GM12891 (cell line): ENCODE measurements at places on chromosomes 5 and 9.

GRCh38 chr5:114416254-114416653, 54.4 kb downstream of the KCNN2 start:
- DNase-seq = no peak

DNA sequence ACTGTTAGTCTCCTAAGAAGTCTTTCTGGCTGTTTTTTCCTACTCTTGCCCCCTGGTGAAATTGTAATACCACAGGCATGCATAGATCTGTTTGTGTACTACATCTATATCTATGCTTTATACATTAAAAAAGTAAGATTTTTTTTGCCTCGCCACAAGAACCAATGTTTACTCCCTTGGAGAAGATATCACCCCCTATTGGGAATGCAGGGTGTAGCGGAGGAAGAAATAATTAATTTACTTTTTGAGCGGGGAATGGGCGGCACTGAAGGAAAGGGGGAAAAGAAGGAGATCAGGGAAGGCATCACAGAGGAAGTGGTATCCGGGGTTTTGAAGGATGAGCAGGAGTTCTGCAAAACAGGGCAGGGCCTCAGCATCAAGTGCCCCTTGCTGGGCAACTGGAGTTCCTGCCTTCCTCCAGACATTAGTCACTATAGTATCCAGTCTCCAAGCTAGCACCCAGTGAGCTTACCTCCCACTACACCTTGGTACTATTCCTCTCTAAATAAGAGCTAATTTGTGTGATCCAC, 134.9 kb downstream of the GABBR2 start:
- no peak for DNase-seq

DNA sequence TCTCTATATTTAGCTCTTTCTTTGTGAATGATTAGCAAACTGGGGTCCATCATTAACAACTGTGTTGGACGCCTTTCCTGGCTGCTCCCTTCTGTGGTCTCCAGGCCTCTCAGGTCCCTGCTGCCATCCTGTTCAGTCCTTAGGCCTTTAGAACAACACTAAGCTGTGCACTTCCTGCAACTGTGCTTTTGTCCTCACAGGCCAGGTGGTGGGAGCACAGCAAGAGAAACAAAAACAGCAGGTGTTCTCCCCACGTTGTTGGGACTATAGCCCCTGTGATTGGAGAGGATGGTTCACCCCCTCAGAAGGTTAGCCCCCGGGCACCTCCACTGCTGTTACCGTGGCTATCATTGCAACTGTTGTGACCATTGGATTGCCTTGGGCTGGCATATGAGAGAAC, 41.7 kb upstream of the CLINT1 start:
- DNase-seq = no peak

- no peak for DNase-seq
Measured at GRCh38 chr5:112787261-112787660, 49.6 kb downstream of the APC start.

GRCh38 chr5:81853030-81853357, 102.1 kb upstream of the SSBP2 start:
- no peak for DNase-seq

- no peak for DNase-seq
Measured at GRCh38 chr5:117805058-117805457, 1183.3 kb downstream of the DTWD2 start.

DNA sequence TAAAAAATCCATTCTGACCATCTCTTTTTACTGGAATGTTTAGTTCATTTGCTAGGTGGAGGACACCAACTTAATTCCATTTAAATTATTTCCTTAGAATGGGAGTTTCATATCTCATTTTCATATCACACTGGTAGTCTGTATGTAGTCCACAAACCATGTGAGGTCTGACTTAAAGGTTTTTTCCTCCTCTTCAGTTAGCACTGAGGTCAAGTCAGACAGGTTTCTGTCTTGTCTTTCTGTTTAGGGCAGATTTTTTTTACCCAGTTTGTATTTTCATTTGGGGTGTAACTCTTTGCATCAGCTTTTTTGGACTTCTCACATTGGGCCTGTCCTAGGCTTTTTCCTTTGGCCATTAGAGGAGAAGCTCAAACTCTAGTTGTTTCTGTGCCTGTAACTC, 75.3 kb downstream of the RANBP17 start:
- no peak for DNase-seq

- no peak for DNase-seq
Measured at GRCh38 chr9:108087781-108088180, 598.2 kb upstream of the KLF4 start.

- no peak for DNase-seq
Measured at GRCh38 chr5:83965441-83965840, 244.8 kb upstream of the HAPLN1 start.

DNA sequence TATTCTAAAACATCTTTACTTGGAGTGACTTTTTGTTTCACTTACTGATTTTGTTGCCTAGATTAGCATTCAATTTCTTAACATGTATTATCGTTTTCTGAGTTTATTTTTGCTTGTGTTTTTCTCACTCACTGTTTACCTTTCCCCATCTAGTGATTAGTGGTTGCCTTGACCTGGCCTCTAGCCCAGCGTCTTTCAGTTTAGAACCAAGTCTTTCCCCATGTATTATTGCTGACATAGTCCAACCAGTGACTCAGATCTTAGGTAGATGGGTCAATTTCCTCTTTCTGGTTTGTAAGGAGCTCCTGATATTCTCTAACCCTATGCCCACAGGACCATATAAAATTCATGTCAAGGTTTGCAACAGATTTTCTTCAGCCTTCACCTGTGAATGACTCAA, 135.5 kb downstream of the PRR16 start:
- no peak for DNase-seq

- no peak for DNase-seq
Measured at GRCh38 chr9:111691672-111692329, 30.4 kb downstream of the GNG10 start.

DNA sequence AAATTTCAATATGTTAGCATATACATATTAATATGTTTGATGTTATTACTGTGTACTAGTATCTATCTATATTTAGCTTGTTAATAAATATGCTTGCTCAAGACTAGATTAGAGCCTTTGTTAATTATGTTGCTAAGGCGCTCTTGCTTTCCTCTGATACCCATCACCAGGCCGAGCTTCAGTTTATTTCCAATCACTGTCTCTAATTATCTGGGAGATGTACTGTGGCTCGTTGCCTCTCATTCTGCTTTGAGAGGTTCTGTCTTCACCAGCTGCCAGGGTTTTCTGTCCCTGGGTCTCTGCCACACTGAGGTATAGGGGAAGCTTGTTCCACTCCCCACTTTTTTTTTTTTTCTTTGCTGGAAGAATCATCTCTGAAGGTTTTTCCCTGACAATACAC, 21.0 kb upstream of the TAF11L2 start:
- no peak for DNase-seq

DNA sequence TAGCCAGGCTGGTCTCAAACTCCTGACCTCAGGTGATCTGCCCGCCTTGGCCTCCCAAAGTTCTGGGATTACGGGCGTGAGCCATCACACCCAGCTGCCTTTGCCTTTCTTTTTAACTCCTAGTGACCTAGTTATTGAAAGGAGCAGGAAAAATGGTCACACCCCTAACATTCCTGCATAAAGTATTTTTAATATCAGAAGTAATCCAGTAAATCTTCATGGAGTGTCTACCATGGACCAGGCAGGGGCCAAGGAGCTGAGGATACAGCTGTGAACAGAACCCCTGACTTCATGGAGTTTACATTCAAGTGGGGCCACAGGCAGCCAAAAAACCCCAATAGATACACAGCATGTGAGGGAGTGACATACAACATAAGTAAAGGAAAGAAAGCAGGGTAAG, 18.3 kb upstream of the F2RL1 start:
- no peak for DNase-seq

DNA sequence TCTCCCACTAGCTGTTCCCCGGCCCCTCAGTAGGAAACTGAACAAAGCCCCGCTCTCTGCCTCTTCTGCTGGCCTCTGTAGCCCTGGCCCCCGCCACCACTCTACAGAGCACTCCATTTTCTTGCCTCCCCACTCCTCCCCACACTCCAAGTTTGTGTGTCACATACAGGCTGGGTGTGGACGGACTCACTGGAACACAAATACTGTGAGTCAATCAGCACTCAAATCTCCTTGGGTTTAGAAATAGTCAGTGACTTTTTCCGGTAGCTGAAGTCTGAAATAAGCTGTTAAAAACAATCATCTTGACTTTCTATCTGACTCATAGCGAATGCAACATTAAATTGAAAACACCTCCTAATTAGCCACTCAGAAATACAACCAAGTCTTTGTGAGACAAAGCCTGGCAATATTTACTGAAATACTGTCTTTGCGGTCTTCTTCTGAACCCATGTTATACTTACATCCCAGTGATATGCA, 122.5 kb downstream of the LHFPL2 start:
- DNase-seq = no peak

DNA sequence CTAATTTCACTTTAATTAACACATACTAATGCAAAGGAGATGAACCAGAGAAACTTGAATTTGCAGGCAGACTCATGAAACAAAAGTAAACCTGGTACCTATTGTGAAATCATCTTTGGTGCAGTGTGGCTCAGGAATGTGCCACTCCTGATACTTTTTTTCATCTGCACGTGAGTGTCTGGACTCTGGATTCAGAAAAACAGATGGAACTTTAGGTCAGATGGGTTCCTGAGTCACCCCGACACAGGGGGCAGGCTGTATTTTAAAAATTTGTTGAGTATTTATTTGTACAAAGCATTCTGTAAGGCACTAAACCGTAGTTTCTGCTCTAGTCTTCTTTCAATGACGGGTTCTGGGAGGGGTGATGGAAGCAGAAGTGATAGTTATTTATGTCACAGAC, 52.2 kb upstream of the TUT7 start:
- no peak for DNase-seq

DNA sequence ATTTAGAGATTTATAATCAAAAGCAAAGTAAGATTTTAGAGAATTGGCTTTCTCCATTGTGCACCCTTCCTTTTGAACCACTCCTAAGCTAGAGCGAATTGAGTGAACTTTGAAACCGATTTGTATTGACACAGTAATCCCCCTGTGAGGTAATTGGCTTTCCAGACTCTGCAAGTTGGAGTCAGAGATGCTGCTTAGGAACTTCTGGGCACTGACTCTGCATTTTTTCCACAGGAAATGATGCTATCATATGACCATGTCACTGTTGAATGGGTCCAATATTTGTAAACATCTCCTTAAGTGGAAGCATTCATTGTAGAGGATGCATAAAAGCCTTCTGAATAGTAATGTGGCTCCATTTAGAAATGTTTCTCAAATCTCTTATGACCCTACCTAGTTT, 394.4 kb upstream of the ZNF608 start:
- no peak for DNase-seq

GRCh38 chr9:93654351-93654961, 78.1 kb downstream of the PHF2 start:
- no peak for DNase-seq

DNA sequence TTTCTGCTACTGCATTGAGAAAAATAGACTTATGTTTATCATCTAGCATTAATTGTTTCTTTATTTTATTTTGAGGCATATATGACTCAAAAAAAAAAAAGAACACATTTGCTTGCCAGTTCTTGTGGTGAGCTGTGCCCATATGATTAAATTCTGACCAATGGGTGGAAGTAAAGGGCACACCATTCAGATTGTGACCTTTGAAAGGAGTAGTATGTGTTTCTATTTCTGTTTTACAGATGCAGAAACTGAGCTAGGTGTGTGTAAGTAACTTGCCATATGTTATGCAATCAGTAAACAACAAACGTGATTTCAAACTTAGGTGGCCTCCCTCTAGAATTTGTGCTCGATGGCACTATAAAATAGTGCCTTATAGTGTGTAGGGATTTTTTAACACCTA, 368.1 kb upstream of the EDIL3 start:
- no peak for DNase-seq

GRCh38 chr9:86064220-86064619, 35.1 kb downstream of the GOLM1 start:
- DNase-seq = no peak

GRCh38 chr5:137015540-137016116, 483.5 kb downstream of the SPOCK1 start:
- no peak for DNase-seq

DNA sequence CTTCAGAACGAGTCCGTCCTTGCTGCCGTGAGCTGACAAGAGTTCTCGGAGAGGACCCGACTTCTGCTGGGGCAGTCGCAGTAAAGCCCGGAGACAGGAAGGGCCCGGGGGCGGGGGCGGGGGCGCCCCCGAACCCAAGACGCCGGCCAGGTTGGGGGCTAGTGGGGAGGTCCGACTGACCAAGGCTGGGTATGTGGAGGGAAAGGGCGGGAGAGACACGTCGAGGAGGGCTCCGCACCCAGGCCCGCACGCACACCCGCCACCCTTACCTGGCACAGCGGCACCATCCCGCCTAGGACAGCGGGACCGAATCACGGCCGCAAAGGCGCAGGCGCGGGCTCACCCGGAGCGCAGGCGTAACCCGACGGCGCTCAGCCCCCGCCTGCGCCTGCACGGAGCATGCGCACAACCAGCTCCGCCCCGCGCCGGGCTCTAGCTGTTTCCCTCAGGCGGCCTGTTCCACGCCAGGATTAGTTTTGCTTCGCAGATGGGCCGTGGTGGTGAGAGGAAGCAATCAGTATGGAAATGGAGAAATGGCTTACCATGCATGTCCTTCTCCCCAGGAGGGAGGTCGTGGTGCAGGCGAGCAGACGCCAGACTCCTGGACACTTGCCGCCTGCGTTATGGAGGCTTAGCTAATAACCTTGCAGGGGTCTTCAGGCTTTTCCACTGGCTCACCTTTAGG, at the start of gene MOCS2:
MOCS2 (minus strand) TSS at position 315 of the 685 bp plus-strand sequence. CDS start 2,583 bp downstream, outside the sequence.
- DNase-seq = peak; percentile 89

GRCh38 chr5:17402289-17403121, 95.5 kb upstream of the TAF11L2 start:
- DNase-seq = no peak

- DNase-seq = peak; percentile 64
Measured at GRCh38 chr9:131237931-131238401, 38.3 kb downstream of the FAM78A start.

DNA sequence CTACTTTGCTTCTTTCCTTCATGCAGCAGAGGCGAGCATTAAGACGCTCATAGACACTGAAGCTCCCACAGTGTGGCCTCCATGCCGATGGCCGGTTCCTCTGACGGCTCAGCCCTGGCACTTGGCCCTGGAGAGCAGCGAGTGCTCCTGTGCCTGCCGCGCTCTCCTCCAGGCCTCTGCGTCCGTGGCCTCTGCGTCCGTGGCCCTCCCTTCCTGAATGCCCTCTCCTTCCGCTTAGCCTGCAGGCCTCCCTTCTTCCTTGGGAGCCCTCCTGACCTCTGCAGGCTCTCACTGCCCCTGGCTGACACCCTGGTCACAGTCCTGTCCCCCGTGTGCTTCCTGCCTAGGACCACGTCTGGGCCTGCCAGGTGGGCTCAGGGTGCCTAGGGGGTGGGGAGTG, 92.8 kb downstream of the ZNF354C start:
- DNase-seq = no peak

DNA sequence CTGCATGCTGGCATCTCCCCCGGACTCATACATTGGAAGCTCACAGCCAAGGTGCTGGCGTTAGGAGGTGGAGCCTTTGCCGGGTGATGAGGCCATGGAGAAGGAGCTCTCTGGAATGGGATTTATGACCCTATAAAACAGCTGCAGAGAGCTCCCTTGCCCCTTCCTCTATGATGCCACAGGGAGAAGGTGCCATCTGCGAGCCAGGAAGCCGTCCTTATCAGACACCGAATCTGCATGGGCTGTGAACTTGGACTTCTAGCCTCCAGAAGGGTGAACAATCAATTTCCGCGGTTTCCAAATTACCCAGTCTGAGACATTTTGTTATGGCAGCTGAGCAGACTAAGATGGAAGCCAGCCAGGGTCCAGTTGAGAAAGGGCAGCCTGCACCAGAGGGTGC, 381.2 kb upstream of the IRX1 start:
- DNase-seq = no peak
